Cortex of kidney (tissue), 1 donor: ENCODE measurements at places on chromosomes 12 and 14.

DNA sequence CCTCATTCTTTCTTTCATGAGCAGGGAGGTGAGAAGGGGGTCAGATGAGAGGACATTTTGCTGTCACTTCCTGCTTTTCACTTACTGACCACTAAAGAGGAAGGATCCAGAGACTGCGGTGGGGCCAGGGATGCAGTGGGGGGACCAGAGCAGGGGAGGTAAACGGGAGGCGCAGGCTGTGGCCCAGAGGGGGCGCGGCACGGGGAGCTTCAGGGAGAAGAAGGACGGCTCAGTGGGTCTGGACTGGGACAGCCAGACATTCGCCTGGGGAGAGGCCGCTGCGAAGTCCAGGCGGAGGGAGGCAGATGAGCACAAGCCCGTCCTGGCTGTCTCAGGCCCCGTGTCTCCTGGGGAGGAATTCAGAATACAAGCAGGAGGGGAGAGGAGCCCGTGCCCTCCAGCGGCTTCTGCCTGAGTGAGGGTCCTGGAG, 41.2 kb downstream of the SLC6A12 start:
- DNase-seq = no peak

DNA sequence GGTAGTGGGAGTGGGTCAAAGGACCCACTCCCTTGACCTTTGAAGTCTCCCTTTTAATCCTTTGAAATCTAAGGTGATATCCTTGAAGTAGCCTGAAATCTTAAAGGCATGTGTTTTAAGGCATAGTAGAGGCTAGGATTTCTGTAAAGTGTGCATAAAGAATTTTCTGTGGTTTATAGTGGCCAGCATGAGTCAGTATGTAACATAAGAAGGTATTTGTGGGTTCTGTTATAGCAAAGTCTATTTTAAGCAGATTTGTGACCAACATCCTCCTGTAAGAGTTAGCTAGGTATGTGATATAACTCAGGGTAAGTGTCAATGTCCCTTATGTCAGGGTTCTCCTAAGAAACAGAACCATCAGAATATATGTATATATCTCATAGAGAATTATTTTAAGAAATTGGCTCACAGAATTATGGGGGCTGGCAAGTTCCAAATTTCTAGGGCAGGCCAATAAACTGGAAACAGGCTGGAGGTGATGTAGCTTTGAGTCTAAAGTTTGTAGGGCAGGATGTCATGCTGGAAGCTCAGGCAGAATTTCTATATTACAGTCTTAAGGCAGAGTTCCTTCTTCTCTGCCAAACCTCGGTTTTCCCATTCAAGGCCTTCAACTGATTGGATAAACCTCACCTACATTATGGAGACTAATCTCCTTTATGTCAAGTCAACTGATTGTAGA, 18.7 kb upstream of the EPYC start:
- no peak for DNase-seq

DNA sequence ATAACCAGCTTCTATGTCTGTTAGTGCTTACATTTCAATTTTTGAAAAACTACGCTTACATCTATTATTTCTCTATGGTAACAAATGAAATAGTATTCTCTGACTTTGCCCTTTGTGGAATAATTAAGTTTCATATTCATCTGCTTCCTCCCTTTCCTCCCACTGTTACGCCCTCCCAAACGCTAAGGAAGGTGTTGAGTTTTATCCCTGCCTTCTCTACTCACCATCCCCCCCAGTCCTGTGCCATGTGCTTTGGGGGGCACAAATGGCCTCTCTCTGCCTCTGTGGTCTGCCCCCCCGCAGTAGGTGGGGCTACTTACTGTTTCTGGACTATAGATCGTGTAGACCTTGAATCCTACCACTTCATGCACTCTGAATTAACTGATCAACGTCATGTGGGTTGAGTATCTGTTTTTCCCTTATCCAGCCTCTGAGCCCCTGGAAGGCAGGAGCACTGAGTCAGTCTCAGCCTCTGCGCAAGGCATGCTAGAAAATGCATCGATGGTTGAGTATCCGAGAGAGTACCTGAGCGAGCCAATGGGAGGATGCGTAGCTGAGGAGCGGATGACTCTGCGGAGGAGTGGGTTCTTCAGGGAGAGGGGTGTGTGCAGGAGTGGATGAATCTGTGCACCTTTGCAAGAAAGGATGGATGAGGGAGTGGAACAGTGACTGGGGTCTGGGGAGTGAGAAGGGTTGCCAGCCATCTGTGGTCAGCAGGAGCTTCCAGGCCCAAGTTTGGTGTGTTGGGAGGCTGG, 114.5 kb upstream of the RTL1 start:
- no peak for DNase-seq

GRCh38 chr12:8519171-8519570, 5.9 kb downstream of the CLEC4D start:
- no peak for DNase-seq

DNA sequence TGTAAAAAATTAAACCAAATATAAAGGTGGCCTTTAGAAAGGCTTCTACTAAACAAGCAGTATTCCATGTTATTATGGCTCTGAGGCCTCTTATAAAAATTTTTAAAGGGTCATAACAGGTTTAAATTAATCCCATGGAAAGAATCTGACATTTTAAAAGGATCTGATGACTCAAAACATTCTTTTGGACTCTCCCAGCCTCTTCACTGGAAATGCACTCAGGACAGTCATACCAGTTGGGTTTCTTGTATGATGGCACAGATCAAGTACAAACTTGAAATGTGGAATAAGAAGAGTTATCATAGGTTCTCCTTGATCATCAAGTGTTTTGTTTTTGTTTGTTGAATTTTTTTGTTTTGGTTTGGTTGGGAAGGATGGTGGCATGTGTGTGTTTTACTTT, 50.8 kb downstream of the PPP2R5E start:
- DNase-seq = no peak

GRCh38 chr12:13026286-13026685, 17.9 kb upstream of the FAM234B start:
- no peak for DNase-seq

DNA sequence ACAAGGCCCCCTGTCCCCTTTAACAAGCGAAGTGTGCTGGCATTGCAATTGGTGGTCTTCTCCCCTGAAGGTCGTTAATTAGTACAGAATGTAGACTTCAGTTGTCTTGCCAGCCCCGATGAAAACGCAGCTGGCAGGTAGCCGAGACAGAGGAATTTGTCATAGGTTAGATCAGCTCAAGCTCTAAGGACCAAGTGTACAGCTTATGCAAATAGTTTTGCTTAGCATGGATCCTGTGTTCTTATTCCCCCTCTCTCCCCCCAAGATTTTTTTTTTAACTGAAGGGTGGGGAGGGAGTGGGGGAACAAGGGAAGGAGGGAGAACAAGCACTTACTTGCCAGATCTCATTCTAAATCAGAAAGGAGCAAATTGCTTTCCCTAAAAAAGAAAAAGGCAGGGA, 58.6 kb upstream of the PARP11 start:
- no peak for DNase-seq

DNA sequence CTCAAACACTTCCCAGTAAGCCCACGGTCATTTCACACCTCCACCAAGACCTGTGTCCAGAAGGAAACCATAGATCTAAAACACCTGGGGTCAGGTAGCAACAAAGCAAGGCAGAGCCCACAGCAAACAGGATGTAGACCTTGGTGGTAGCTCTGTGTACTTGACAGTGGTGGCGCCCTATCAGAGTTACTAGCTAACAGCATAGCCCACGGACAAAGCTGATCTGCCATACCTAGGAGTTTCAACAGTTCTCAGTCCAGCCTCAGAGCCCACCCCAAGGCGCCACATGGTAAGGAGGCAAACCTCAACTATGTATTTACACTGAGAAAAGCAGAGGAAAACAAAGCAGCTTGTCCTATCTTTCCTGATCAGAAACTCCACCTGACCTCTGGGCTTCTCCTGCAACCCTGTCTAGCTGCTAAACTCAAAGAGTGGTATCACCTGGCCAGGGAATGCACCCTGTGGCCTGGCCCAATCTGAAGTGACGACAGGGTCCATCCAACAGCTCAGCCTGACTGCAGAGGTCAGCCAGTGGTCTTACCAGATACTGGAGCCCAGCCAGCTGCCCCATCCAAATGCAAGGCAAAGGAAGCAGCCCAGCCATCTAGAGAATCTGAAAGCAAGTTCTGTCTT, 46.3 kb downstream of the STON2 start:
- no peak for DNase-seq

GRCh38 chr14:57659052-57659451, 165.4 kb upstream of the CCDC198 start:
- DNase-seq = no peak

DNA sequence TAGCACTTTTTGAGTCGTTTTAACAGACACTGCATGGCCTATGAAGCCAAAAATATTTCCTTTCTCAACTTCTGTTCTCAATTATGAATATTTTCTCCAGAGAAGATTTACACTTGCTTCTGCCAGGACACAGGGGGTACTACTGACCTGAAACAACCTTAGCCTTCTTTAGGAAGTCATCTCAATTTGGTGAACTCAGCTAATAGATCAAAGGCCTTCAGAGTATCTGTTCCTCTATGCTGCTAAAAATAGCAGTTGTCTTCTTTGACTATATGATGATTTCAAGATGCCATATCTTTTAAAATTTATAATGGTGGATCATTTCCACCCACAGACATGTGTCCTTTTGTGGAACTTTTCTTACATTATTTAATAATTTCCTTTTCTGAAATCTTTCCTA, 14.0 kb upstream of the NDUFA12 start:
- DNase-seq = no peak

DNA sequence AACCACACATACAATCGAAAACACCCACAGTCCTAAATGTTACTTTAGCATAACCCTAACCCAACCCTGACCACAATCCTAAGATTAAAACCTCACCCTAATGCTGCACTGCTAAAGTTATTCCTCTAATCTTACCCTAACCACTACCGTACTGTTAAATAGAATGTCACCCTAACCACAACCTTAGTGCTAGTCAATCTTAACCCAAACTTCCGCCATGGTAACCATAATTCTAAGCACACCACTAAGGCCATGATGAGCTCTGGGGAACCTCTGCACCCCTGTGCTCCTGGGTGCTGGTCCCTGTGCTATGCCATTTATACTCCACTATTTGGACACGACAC, 38.0 kb downstream of the LTBP2 start:
- DNase-seq = no peak

DNA sequence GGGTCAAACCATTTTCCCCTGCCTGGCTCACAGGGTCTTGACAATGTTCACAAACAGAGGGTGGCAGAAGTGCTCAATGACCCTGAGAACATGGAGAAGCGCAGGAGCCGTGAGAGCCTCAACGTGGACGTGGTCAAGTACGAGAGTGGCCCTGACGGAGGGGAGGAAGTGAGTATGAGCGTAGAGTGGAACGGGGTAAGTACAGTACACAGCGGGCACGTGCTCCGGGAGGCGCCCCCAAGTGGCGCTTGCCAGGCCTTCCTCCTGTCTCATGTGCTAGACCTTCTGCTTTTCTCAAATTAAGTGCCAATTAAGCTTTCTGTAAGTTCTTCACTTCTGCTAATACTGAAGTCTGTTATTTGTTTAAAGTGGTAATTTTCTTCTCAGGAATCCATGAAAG, 35.9 kb downstream of the XRCC3 start:
- no peak for DNase-seq

DNA sequence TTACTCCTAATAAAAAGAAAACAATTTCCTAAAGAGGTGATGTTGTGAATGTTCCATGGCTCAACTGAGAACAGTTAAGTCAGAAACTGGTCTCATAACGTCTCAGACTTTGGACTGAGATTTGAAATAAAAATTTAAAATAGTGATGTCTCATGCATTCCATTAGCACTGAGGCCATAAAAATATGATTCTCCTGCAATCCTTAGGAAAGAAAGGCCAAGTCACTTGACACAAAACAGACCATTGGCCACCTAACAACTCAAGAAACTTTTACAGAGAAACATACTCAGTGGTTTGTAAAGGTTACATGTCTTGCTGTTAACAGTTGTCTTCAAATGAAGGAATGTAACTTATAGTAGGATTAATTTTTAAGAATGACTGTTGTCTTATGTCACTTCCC, 58.1 kb downstream of the STAB2 start:
- DNase-seq = no peak

DNA sequence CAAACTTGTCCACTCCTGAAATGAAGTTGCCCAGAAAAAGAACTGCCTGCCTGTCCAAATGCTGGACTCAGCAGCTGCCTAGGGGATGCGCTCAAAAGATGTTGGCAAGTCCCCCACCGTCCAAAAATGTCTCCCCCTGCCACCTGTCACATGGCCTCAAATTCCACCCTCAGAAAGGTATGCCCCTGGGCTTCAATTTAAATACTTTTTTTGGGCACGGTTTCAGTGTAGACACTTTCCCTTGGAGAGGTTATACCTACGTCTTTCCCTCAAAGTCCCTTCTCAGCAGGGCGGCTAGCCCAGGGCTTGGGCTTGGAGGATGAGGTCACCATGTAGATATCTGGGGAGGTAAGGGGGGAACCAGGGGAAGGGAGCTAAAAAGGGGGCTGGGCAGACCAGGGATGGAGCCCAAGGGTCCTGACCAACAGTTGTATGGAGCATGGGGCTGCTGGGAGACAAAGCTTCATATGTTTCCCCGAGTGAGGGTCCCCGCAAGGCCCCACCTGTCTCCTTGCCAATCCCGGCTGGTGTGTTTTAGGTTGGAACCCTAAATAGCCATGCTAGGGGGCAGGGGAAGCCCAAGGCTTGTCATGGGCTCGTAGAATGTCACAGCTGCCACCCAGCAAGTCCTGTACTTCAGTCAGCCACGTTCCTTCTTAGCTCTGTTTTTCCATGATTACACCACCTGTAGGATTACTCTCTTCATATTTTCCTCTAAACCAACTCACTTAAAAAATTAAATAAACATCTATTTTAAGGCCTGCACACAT, 131.2 kb upstream of the TBX3 start:
- no peak for DNase-seq

DNA sequence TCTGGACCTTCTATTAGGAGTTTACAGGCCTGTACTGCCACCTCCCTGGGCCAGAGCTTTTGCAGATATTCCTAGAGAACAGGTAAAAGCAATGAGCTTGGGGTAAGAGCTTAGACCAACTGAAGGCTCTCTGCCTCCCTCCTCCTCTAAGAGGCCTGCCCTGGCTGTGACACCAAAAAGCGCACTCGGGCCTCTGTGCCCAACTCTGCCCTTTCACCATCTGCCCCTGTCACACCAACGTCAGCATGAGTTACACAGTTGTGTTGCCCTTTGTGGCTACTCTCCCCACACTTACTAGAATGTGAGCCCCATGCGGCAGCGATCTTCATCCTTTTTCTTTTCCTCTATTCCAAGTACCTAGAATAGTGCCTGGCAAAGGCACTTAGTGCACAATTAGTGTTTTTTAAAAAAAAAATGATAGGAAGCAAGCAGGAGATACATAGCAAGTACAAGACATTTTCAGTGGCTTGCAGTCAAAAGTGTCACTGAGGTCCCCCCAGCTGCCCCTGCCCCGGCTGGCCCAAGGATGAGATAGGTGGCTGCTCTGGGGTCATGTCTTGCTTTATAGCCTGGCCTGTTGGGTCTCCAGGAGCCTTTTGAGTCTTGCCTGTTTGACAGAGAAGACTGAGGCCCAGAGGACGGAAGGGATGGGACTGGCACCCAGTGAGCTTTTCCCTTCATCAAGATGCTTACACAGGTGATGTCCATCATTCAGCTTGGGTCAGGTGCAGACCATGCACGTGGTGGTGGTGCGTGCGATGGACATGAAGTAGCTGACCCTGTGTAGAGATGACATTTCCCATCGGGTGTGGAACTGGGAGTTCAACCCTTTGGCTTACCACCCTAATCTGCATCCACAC, 12.5 kb downstream of the CKB start:
- DNase-seq = no peak

- no peak for DNase-seq
These were observed 1117.5 kb downstream of the AACS start for GRCh38 chr12:126182619-126183236.
